ENCODE measurements at places on chromosomes 7 and 10.

- DNase-seq: no peak
These were observed 39.7 kb downstream of the CACNB2 start for GRCh38 chr10:18179891-18180290.

- no peak for DNase-seq
These were observed 23.3 kb downstream of the PRPS1L1 start for GRCh38 chr7:18004372-18004771.

DNA sequence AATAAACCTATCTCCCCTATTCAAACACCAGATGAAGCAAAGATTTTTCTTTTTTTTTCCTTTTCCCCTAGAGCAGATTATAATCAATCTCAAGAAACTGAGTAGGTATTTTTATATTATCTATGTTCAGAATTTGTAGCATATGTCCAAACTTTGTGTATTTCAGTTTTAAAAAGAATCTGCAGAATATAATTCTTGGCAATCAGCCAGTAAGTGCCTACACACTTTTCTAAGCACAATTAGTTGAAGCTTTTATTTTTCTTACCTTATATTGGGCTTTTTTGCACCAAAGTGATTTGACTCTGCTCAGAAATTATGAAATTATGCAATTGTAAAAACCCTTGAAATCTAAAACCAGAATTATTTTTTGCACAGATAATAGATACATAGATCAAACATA lies 315.8 kb upstream of the PHF14 start:
- no peak for DNase-seq

DNA sequence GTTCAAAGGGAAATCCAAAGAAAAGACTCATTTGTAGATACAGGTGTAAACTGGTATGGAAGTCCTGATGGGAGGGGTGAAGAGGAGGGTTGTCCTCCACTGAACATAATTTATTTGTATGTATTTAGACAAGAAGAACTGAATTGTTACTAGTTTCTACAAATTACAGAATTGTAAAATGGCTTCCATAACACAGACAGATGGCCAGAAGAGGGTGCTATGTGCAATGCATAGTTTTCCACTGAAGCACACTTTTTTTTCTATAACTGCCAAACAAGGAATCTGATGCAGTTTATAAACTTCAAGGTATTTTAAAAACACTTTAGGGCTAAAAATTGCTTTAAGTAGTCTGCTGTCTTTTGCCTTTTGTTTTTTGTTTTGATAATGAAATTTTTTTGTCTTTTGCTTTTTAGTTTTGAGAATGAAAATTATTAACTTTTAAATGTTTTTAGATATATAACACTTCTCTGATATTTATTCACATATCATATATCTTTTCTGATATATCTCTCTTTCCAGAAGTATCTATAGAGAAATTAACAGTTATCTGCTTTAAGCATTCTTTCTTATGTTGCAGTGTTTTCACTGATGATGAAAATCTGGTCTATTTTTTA lies 58.5 kb downstream of the PHYHIPL start:
- DNase-seq: peak; percentile 91

DNA sequence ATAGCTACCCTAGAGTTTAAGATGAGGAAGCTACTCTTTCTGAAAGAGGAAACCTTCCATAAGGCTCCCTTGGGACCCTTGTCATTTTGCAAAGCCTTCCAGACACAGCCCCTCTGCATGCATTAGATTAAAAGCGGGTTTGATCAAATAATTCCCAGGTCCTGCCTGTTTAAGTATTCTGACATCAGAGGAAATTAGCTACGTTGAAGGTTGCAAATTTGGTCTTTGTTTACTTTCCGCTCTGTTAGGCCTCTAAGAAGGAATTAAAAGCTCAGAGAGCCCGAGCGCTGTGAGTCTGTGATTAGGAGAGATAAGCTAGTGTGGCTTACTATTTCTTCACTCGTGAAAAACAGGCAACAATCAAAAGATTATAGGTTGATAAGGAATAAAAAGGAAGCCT lies 1.4 kb upstream of the THSD7A start:
- no peak for DNase-seq

DNA sequence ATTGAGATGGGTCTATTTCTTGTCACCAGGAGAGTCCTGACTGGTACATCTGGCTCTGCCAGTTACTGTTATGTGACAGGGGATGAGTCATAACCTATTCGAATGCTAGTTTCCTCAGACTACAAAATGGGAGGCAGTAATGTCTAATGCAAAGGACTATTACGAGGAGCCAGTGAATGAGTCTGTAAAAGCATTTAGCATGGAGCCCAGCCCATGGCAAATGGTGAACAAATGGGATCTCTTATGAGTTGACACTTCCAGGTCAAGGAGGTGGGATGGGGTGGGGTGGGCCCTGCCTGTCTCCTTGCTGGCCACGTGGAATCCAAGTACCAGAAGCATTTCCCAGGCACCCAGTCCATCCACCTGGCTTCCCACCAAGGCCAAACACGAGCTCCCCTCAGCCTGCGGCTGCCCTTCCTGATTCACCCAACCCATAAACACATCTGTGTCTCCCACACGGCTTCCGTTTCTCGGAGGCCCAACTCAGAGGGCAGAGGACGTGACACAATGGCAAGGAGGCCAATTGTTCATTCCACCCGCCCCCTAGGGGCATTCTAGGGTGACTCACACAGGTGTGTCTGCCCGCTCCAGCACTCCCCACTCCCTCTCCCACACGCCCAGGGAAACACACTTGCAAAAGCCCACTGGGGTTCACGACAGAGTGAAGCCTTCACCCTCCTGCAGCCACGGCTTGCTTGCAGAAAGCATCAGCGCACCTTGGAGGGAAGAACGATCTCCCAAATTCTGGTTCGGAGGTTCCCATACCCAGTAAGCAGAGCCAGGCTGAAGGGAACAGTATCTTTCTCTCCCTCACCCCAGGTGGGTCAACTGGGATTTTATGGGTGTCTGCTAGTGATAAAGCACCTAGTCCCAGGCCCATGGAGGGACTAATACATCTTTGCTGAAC lies 109.8 kb downstream of the SH3PXD2A start:
- peak; percentile 47 for DNase-seq

GRCh38 chr10:123772645-123773508 lies 106.7 kb downstream of the GPR26 start:
- no peak for DNase-seq

DNA sequence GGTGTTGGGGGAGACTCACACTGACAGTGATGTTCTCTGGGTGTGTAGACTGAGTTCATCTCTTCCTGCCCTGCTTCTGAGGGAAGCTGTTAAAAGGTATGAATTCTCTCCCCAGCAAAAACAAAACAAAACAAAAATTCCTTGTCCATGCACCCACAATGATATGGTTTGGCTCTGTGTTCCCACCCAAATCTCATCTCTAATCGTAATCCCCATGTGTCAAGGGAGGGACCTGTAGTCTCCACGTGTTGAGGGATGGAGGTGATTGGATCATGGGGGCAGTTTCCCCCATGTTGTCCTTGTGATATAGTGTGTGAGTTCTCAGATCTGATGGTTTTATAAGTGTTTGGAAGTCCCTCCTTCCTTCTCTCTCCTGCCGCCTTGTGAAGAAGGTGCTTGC lies 245.5 kb downstream of the GALNT17 start:
- no peak for DNase-seq

DNA sequence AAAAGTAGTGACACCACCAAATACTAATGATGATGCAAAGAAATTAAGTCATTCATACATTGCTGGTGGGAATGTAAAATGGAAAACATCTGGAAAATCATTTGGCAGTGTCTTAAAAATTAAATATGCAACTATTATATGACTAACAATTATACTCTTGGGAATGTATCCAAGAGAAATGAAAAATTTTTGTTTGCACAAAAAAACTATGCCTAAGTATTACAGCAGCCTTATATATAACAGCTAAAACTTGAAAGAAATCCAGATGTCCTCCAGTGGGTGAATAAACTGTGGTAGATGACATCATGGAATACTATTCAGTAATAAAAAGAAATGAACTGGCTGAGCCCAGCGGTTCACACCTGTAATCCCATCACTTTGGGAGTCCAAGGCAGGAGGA lies 132.0 kb downstream of the NEBL start:
- no peak for DNase-seq

DNA sequence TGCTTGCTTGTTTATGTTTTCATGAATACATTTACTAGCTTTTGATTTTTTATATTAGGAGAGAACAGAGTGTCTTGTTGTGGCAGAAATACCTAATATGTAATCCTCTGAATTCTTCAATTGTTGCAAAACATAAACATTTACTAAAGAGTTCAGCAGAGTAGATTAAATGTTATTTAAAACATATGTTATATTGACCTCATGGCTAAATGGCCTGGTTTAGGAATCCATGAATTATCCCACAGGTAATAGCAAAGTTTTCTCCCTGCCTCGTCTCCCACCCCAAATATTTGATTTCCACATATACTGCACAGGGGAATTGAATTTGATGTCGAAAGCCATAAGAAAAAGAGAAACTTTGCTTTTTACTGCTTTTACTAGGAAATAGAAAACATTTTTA lies 111.8 kb downstream of the ADK start:
- DNase-seq: no peak

DNA sequence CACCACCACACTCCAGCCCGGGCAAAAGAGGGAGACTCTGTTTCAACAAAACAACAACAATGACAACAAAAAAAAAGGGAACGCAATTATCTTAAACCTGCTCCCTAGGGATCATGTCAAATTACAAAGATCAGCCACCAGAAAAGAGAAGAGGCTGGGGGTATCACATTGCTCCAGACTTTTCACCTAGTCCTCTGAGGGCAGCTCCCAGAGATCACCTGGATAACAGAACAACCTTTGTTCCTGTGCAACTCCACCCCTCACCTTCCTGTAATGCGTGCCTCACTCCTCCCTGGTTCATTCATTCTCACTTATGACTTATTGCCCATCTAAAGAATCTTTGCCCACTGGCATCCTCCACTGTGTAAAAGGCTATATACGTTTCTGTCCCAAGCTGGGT lies 31.8 kb downstream of the SVOPL start:
- DNase-seq: no peak

DNA sequence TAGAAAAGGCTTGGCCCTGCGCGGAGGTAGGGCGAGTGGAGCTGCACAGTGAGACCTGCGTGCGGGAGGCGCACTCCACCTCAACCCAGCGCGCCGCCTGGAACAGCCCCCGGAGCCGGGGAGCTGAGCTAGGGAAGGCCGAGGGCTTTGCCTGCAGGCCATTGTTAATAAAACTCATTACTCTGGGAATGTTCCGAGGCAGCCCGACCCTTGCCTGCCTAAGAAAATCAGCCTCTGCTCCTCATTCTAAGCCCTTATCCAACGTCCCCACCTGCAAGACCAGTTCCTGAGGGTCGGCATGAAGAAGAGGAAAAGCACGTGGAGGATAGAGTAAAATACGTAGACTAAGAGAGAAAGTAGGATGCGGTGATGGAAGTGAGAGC lies 55.3 kb downstream of the C7orf25 start:
- no peak for DNase-seq

DNA sequence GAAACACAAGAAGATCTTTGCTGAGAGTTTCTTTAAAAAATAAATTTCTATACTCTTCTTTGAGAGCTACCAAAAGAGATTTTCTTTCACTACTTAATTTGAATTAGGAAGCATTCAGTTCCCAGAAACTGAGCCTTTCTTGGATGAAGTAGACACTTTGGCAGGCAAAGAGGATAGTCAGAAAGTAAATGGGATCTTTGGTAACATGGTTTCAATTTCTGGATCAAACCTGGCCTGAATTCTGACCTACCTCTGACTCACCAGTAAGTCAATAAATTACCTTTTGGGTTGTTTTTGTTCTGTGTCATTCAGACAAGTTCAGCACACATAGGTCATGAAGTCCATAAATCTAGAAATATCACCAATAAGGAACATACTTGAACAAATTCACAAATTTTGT lies 26.8 kb upstream of the CABCOCO1 start:
- no peak for DNase-seq

DNA sequence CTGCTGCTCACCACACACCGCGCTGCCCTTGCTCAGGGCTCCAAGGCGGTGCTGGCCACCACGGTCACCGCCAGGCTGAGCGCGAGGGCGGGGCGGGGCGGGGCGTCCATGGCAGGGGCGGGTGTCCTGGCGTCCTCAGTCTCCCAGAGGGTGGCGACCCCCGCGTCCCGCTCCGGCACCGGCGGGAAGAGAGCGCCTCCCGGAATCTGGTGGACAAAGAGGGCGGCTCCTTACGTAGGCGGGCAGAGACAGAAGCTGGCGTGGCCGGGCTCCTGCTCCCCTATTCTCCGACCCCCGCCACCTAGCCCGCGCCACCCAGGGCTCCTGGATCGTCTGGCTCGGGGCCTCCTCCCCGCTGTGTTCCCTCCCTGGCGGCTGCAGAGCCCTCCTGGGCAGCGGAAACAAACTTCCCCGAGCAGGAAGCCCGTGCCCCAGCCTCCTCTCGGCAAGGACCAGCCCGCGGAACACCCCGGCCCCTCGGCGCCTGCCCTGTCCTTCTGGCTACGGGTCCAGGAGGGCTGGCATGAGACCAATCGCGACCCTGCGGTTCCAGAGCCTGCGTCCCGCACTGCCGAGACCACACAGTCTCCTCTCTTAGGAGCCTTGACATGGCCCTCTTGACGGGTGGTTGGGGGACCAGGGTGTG lies 133.8 kb upstream of the ZNF92 start:
- DNase-seq: no peak

DNA sequence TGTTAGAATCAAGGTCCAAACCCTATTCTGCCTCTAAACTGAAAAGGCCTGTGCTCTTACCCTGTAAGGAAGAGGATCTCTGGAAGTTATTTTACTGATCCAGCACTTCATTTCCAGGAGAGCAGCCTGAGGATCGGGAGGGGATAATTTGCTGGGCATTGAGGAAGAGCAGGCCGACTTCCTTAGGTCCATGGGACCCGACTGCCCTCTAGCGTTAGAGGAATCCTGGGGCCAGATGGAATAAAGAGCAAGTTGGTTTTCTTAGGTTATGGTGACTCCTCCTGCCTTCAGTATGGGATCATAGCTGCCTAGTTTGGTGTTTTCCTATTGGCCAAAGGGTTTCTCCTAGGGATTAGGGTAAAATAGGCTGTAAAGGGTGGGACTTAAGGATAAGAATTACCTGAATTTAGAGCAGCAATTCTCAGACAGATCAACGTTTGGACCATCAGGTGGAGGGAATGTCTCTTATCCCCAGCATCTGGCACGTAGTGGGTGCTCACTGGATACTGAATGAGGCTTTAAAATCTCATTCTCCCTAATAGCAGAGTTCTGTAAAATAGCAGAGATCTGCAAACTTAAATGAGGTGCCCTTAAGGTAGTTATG lies 40.0 kb upstream of the SORBS1 start:
- peak; percentile 92 for DNase-seq

DNA sequence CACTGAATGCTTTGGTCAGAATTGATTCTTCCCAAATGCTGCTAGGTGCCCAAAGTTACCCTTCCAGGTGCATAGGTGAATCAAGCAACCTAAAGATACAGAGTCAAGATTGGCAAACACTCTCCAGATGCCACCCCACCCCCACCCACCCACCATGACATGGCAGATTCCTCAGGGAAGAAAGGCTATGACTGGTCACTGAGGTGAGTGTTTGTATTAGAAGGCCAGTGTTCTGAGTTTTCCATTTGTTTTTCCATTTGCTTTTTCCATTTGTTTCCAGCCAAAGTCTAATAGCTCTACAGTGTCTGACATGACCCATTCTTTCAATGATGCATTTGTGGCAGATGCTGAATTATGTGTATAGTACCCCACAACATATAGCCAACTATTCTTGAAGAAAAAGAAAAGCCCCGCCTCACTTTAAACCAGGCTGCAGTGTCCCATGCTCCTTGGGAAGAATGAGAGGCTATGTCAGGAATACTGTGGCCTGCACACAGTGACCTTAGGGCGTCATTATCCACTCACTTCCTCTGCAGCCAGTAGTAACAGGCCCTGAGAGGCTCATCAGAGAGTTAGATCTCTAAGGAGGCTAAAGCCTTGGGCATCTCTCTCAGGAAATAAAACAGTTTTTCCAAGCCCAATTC lies 16.1 kb upstream of the HIBADH start:
- DNase-seq: no peak

GRCh38 chr10:62433181-62433692 lies 59.1 kb downstream of the ZNF365 start:
- peak; percentile 12 for DNase-seq
